ENCODE measurements at places on chromosomes 7 and 10.
A peak's percentile ranks its signal among the peaks of the same experiment; 100 is the strongest.

DNA sequence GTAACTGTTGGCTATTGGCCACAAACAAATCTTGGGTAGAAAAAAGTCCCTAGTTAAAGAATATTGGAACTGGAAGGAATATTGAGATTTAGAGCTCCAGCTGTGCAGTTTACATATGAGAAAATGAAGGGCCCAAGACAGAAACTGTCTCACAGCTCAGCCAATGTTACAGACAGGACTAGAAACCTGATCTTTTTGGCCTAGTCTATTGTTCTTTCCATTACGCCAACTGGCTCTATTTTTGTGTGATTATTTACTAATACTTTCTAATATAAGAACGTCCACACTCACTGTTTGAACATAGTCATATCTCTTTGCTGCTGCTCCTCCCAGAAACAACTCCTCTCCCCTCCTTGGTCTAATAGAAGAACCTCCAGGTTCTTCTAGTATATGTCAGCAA lies 1.2 kb downstream of the WEE2 start:
- DNase-seq, result no peak

DNA sequence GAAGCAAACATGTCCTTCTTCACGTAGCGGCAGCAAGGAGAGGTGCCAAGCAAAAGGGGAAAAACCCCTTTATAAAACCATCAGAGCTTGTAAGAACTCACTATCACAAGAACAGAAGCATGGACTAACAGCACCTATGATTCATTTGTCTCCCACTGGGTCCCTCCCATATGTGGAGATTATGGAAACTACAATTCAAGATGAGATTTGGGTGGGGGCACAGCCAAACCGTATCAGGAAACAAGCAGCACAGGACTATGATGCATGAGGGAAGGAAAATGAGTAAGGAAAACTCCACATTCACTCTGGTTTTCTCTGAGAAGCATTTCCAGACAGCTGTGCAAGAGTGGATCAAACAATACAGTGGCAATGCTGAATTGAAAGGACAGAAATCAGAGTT lies 81.6 kb downstream of the RSU1 start:
- DNase-seq, result no peak

- DNase-seq, result no peak
These were observed 30.8 kb upstream of the VSIR start for GRCh38 chr10:71804077-71804476.

DNA sequence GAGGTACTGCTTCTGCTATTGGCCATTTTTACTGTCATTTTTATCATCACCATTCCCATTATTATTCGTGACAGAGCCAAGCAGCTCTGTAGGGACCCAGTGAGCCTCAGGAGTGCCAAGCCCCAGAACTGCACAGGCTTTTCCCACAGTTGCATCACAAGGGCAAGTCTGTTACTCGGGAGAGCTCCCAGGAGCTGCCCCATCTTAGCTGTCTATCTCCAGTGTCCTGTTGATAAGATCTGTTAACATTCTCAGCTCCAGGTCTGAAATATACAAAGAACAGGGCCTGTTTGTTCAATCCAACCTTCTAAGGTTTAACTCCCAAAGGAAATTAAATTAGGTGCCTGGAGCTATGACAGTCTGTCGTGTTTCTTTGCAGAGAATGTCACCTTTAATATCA lies 20.2 kb upstream of the TRIM8 start:
- no peak for DNase-seq

- peak; percentile 4 for DNase-seq
These were observed 60.8 kb upstream of the NAMPT start for GRCh38 chr7:106345421-106346166.

DNA sequence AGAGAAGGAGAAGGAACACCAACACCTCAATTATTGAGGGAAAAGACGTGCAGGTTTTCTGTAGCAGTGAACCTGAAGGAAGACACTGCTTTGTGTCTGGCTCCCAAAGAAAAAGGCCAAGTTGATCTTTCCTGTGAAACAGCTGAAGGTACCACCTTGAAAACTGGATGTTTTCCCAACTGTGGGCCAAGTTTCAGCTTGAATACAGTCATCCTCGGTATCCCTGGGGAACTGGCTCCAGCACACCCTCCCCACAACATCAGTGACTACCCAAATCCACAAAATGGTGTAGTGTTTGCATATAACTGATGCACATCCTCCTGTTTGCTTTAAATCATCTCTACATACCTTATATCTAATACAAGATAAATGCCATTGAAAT lies 297.0 kb upstream of the PITRM1 start:
- no peak for DNase-seq

DNA sequence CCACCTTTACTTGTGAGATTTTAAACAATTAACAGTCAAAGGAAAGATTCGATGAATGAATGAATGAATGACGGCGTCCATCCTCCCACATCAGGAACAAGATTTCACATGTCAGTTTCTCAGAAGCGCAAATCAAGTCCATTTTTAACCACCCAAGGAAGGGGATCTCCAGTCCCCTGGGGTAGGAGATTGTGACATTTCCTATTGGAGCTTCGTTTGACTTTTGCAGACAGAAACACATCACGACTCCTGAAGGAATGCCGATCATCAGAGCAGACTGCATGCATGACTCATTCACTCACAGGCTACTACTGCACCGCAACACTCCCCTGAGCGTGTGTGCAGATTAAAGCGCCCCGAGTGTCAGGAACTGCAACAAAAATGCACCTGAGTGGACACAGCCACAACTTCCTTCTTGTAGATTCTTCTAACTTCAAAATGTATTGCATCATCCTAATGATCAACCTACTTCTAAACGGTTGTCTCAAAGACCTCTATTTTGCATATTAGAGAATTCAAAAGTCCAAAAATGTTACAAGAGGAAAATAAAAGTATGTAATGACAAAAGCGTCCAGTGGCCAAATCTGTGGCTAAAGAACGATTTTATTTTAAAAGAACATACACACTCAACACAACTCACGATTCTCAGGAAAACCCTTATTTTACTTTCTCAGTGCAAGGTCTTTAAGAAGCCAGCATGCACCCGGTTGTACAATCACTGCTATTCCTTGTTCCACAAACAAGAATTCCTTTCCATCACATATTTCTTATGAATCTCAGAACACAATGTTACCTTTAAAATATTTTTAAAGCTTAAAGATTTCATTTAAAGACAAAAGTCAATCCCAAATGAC lies 172.6 kb downstream of the FAM107B start:
- no peak for DNase-seq

GRCh38 chr10:101438881-101439391 lies 85.0 kb downstream of the BTRC start:
- no peak for DNase-seq

DNA sequence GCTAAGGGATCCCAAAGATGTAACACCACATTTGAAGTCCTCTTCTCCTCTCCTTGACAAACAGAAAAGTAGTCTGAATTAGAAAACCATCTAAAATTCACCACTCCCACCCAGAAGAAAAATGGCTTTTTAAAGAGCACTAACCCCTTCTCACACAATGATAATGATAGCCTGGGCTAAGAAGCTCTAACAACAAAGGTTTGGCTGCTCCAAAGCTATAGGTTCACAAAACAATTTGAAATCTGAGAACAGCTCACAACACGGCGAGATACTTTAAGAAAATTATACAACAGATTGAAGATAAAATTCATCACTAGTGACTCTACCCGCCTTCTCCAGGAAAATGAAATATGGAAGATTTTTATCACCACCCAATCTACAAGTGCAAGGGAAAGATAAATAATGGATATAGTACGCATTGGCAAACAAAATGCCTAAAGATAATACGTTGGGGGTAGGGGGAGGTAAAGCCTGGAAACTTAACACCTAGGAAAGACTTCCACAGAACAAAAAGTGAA lies 7.4 kb downstream of the ITGB1 start:
- DNase-seq, result no peak

- no peak for DNase-seq
These were observed 211.5 kb downstream of the DGKB start for GRCh38 chr7:14691034-14691433.

Data from stimulated activated CD8-positive, alpha-beta memory T cell treated with anti-CD3 and anti-CD28 coated beads, Interleukin-4, amount 100 ng/mL, for 1 hour (primary cell).